ENCODE measurements at places on chromosomes 1 and 21. TPM values are rescaled to one million over a fixed set of nuclear protein-coding genes. Genes with fewer than 3 reads are reported as not detected.

The IFNLR1 gene
- not detected for total RNA-seq

The ATP1A1 gene
- total RNA-seq, result 83.9 TPM

The PLEKHG5 gene
- total RNA-seq, result 2.2 TPM

The CYP4A11 gene
- not detected for total RNA-seq

The S100A5 gene
- 1.3 TPM for total RNA-seq

All from LHCN-M2 (cell line).